ENCODE measurements at places on chromosomes 4 and X. TPM values are rescaled to one million over a fixed set of nuclear protein-coding genes. Genes with fewer than 3 reads are reported as not detected.

AREG gene
- polyA plus RNA-seq, result 1.8 TPM

CFAP99 gene
- polyA plus RNA-seq, result 0.32 TPM

SEL1L3 gene
- polyA plus RNA-seq, result 56.1 TPM

CT47B1 gene
- not detected for polyA plus RNA-seq

MUC7 gene
- not detected for polyA plus RNA-seq

FGF5 gene
- polyA plus RNA-seq, result 1.8 TPM

ADAM29 gene
- 0.86 TPM for polyA plus RNA-seq

SPANXB1 gene
- not detected for polyA plus RNA-seq

GBA3 gene
- polyA plus RNA-seq, result not detected

ATP2B3 gene
- polyA plus RNA-seq, result 12.9 TPM

GIMD1 gene
- polyA plus RNA-seq, result not detected
